ENCODE measurements at places on chromosomes 2 and 18. TPM values are rescaled to one million over a fixed set of nuclear protein-coding genes. Genes with fewer than 3 reads are reported as not detected.

GRCh38 chr18:34031810-34032209 lies 192.9 kb downstream of the NOL4 start:
- no peaks in the 10 kb centered on the region for H3K36me3 ChIP-seq
- H3K27me3 ChIP-seq: no peaks in the 10 kb centered on the region
- no peaks in the 10 kb centered on the region for H3K4me1 ChIP-seq
- DNase-seq: no peak

GRCh38 chr2:200174433-200175216 lies 131.9 kb upstream of the SPATS2L start:
- no peaks in the 10 kb centered on the region for H3K27me3 ChIP-seq
- DNase-seq: no peak
- no peaks in the 10 kb centered on the region for H3K36me3 ChIP-seq
- no peak overlapping the region for H3K27ac ChIP-seq
- no peaks in the 10 kb centered on the region for H3K4me1 ChIP-seq
- no peak overlapping the region for H3K4me3 ChIP-seq

DNA sequence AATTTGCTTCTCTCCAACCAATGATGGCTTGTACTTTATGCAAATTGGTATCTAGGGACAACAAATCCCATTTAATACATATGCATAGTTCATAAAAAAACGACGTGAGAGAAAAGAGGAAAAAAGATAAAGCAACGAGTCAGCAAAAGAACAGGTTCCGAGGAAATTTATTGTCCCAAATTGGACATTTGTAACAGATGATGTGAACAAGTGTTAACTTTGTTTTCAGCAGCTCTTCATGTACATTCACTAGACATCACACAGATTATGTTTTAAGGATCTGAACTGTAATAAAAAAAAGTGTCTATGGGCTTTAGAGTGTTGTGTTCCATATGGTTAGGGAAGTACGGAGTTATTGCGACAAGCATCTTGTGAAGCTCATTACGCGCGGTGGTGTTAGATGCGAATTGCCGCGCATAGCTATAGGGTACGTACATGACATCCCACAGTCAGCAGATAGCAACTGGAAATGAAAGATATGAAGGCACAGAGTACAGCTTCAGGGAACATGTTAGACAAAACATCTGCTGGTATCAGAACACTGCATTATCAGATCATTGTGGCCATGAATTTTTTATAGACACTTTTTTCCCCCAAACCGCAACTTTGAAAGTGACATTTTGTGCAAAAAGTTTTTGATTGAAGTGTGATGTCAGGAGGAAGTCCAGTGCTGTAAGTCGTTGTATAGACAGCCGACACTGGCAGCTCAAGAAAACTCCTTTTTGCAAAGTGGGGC lies 1073.1 kb upstream of the FANCL start:
- H3K27ac ChIP-seq: no peak overlapping the region
- no peak for DNase-seq
- H3K27me3 ChIP-seq: no peaks in the 10 kb centered on the region
- no peak overlapping the region for H3K4me3 ChIP-seq
- no peaks in the 10 kb centered on the region for H3K4me1 ChIP-seq

PRKAG3 gene
- 0.26 TPM for total RNA-seq

FAM110C gene
- 22.0 TPM for total RNA-seq

TCF7L1 gene
- 2.6 TPM for total RNA-seq

RNF152 gene
- total RNA-seq: 83.0 TPM

RUFY4 gene
- not detected for total RNA-seq
